AG04449 (cell line): ENCODE measurements at places on chromosomes 3 and 15.

GRCh38 chr15:42800731-42801474 is 64.0 kb upstream of the CDAN1 start:
- no peak for DNase-seq

GRCh38 chr3:42678447-42678846 is 6.9 kb upstream of the KLHL40 start:
- no peak for DNase-seq

DNA sequence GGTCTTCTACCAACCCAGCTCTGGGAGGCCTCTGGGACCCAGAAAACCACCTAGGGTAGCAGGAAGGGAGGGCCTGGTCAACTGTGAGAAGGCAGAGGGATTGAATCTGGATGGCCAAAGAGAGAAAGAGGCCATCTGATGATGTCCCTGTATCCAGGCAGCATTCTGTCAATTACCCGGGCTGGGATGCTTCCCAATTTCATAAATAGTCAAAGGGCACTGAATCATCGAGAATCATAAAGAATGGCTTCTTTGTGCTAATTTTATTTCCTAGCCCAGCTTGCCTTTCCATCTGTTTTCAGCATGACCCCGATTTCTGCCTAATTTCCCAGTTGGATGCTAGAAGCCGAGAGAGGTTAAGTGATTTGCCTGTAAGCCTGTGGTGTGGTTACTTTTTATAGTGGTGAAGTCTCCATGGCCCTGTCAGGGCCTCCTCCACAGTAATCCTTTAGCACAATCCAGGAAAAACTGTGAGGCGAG is 129.2 kb downstream of the FAM43A start:
- DNase-seq: no peak

DNA sequence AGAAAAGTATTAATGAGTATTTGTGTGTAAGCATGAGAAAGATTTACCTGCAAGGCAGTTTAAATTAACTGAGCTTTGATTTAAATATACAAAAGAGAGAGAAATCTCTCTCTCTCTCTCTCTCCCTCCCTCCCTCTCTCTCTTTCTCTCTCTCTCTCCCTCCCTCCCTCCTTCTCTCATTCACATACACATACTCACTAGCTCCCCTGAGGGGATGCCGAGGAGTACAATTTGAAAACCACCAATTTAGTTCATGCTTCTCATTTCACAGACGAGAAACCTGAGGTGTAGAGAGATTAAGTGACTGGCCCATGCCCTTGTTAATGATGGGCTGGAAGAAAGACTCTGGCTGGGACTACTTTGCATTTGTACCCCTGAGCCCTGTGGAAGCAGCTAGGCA is 59.4 kb downstream of the MECOM start:
- DNase-seq: no peak

DNA sequence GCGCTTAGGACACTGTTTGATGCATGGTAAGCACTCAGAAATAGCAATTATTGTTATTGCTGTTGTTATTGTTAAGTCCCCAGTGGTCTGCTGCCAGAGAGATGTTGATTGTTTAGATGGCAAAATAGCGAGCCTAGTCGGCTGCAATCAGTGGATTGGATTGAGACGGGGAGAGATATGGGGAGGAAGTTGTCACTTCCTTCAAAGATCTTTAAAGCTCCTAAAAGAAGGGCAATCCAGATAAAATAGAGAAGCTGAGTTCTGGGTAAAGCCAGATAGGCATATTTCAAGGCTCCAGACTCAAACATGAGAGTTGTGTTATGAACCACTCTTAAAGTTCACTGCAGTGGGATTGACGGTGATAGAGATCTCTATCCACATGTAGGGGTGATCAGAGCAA is 64.5 kb downstream of the RYR3 start:
- no peak for DNase-seq

GRCh38 chr3:189322339-189322738 is 150.6 kb downstream of the TPRG1 start:
- no peak for DNase-seq

GRCh38 chr15:88465633-88466224 is 1.5 kb downstream of the MRPL46 start:
- DNase-seq: peak; percentile 17

DNA sequence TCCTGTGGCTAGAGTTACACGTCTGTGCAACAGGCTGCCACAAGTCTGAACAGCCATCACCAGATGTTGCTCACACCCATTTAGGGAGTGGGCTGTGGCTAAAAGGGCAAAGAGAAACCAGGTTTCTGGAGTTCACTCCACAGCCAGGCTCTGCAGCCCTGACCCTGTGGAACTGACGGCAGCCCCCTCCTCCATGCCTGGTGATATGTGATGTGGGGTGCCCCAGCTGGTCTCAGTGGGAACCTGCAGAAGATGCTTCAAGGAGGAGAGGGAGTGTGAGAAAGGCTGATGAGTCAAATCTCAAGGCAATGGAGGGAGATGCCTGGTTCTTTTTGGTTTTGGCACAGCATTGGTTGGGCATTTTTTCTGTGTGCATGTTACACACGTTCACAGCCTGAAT is 130.6 kb downstream of the TPRA1 start:
- DNase-seq: no peak

DNA sequence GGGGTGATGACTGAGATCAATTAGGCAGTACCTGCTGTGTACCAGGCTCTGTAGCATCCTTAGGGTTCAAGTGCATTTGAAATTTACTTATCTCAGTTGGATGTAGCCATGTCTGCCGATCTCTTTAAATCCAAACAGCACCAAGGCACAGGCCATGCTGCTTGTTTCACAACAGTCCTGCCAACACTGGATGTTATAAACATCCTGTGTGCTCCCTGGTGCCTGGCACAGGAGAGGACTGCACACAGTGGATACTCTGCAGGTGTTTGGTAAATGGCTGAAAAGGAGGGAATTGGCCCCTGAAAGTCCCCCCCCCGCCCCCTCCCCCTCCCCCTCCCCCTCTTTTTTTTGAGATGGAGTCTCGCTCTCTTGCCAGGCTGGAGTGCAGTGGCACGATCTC is 27.0 kb downstream of the CTSH start:
- no peak for DNase-seq

GRCh38 chr3:75341324-75342067 is 322.6 kb upstream of the FRG2C start:
- DNase-seq: no peak

- DNase-seq: peak; percentile 16
These were observed 115.4 kb upstream of the C15orf61 start for GRCh38 chr15:67405208-67406191.

- DNase-seq: no peak
These were observed 242.6 kb upstream of the TPRG1 start for GRCh38 chr3:188929137-188929536.

- no peak for DNase-seq
These were observed 778.5 kb downstream of the MECOM start for GRCh38 chr3:168885028-168885427.

DNA sequence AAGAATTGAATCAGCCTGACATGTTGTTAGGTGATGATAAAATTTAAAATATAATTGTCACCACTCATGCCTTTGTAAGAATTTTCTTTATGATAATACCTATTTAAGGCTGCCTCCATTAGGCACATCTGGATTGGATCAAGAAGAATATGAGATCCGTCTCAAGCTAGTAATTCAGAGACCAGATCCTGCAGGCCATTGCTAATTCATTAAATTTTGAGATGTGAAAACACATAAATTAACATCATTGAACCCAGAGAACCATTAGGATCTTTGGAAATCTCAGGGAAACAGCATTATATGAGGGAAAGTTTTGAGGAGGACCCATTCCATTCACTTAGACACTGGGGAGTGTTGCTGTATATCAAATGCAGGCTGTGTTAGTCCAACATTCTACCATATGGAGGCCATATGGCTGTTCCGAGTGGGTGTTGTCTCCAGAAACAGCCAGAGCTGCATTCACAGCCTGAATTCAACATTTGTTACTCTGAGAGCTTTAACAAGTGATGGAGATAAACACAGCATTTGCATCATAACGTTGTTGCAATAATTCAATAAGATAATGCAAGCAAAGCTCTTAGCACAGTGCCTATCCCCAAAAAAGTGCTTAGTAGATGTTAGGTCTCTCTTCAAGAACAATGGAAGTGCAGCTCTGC is 67.4 kb downstream of the DTWD1 start:
- DNase-seq: no peak

DNA sequence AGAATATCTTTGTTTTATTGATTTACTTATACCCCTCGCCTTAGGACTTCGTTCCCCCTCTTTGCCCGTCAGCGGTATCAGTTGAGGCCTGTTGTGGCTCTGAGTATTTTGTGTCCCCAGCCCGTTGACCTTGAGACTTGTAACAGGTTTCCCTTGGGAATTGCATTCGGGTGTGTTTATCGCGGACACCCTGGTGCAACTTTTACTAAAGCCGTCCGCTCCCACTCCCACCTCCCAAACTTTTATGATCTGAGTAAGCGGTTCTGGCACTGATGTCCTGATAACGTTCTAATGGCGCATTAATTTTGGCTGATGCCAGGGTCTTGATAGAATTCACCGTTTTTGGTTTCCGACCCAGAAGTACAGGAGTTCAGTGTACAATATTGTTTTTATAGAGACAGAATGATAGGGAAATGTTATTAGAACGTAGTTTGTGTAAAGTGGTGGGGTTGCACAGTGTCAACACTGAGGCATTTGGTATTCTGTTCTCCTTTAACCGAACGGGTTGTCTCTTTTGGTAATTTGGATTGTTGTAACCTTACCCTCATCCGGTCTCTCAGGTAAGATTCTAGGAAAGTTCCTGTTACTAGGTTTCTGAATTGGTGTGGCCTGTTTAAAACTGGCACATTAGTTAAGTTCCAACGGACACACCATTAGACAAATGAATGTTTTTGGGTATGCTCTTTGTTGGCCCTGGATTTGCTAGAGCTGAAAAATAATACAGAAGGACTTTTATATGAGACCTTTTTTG is 47.8 kb downstream of the OIP5 start:
- no peak for DNase-seq

DNA sequence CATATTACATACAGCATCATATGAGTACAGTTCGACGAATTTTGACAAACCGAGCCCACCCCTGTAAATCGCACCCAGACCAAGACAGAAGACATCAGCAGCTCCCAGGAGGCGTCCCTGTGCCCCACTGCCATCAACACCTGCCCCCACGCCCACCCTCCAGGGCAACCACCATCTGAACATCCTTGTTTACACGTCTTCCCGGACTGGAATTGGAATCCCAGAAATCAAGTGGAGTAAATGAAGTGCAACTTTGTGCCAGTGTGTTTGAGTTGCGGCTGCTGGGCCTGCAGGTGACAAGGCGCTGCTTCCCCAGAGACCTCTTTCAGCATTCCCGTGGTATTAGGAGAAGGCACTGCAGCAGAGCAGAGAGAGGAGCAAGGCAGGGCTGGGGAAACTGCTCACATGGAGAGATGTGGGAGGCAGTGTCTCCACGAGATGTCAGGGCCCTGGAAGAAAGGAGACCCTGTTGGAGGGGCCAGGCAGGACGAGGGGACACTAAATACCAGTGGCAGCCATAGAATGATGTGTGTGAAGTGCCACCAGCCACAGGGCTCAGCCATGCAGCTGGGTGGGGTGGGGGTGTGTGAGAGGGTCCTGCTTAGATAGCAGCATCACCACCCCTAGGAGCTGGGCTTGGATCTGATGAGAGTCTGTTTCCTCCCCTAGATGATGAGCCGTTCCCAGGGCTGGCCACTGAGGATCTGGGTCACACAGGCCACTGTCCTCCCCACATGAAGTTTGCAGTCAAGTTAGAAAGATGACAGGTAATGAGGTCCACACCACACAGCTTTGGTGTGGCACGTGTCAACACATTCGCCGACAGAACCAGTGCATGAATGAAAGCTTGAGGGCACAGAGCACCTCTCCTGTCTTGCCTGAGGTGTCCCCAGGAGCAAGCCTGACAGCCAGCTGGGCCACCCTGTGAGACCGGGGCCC is 33.4 kb upstream of the PCSK6 start:
- no peak for DNase-seq
